Activated naive CD4-positive, alpha-beta T cell treated with anti-CD3 and anti-CD28 coated beads for 36 hours (primary cell): ENCODE measurements at places on chromosomes 16 and 17. TPM values are rescaled to one million over a fixed set of nuclear protein-coding genes. Genes with fewer than 3 reads are reported as not detected.

GRCh38 chr17:30414486-30414885 is 35.8 kb downstream of the CPD start:
- no peak for DNase-seq

The DOC2A gene
- 0.64 TPM for total RNA-seq

The OMG gene
- 0.10 TPM for total RNA-seq

DNA sequence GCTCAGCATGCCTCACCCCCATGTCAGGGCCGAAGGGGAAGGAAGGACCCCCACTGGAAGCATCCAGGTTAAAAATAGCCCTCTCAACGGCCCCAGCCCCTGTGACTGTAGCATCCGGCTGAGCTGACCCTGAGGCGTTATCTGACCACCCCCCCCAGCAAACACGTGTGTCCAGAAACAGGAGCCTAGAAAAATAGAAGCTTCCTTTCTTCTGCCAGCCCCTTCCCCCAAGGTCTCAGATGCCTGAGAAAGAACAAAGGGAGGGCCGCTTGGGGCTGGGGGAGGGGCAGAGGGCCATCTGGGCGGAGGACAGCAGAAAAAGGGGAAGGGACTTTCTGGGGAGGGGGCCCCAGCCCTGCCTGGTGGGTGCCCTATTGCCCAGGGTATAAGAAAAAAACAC is 55.8 kb downstream of the ACTG1 start:
- DNase-seq: no peak

- no peak for DNase-seq
Observed at GRCh38 chr16:49395021-49395420, 21.4 kb downstream of the C16orf78 start.

GRCh38 chr17:17344507-17345293 is 41.5 kb downstream of the NT5M start:
- no peak for DNase-seq

GRCh38 chr16:46857368-46857945 is 26.5 kb upstream of the C16orf87 start:
- DNase-seq: no peak

The SHCBP1 gene
- total RNA-seq: 41.8 TPM

The BRIP1 gene
- total RNA-seq: 12.0 TPM

GRCh38 chr16:13289515-13289914 is 388.1 kb downstream of the SHISA9 start:
- DNase-seq: no peak

The SDR42E2 gene
- 0.15 TPM for total RNA-seq

GRCh38 chr17:73943416-73944110 is 259.9 kb upstream of the RPL38 start:
- DNase-seq: no peak

DNA sequence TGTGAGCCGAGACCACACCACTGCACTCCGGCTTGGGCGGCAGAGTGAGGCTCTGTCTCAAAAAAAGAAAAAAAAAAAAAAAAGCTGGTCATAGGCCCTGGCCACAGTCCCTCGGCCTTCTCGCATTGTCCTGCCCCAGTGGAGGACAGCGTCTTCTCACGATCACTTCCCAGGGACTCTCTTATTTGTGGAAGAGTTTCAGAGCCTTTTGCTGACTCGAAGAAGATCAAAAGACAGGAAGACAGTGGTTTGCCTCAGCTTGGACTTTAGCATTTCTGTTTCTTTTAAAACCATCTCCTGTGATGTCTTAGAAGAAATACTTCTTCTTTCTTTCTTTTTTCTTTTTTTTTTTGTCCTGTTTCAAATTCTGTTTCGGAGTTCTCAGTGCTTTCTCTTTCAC is 210.0 kb downstream of the FTO start:
- peak; percentile 6 for DNase-seq

- DNase-seq: no peak
Observed at GRCh38 chr17:61659437-61659836, 68.4 kb upstream of the NACA2 start.

- peak; percentile 73 for DNase-seq
Observed at GRCh38 chr16:1379304-1380076, 27.8 kb downstream of the GNPTG start.

The CA5A gene
- not detected for total RNA-seq

GRCh38 chr17:57284984-57285646 is 28.8 kb downstream of the MSI2 start:
- DNase-seq: peak; percentile 65

DNA sequence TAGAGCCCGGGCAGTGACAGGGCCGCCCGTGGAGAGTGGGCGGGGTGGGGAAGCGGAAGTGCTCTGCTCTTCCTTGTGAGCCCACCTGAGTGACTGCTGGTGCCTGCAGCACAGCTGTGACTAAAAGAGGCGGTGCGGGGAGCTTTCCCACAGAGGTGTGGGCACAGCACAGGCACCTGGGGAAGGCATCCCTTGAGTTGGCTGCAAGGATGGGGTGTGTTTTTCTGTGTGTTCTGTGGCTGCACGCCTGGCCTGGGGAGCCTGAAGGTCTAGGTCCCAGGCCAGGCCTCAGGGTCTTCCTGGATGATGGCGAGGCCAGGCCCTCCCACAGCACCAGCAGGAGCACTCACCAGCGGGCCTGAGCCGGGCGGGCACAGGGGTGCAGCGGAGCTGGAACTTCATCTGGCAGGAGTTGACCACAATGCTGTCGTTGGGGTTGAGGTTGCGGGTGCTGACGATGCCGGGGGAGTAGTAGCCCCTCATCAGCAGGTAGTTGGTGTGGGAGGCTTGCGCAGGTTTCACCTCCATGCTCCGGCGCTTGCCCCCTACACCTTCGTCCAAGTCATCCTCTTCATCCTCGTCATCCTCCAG is 67.1 kb downstream of the IL21R start:
- DNase-seq: no peak

DNA sequence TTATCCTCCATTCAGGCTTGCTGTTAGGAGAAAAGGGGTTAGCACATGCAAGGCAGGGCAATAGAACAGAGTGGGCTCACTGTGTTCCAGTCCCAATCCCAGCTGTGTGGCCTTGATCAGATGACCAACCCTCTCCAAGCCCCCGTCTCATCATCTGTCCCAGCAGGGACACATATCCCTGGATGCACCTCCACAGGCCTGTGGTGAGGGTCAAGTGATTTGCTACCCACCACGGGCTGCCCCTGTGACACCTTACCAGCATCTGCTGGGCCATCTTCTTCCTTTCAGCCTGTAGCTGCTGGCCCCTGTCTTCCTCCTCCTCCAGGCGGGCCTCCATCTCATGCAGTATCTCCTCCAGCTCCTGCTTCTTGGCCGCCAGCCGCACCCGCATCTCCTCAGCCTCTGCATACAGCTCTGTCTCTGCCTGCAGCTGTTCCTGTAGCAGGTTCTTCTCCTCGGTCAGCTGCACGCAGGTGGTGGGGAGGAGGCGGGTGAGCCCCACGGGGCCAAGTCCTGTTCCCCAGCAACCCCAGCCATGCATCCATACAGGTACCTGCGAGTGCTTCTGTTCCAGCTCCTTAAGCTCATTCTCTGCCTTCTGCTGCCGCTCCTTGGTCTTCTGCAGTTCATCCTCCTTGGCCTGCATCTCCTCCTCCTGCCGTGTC is 91.3 kb downstream of the NDE1 start:
- no peak for DNase-seq

DNA sequence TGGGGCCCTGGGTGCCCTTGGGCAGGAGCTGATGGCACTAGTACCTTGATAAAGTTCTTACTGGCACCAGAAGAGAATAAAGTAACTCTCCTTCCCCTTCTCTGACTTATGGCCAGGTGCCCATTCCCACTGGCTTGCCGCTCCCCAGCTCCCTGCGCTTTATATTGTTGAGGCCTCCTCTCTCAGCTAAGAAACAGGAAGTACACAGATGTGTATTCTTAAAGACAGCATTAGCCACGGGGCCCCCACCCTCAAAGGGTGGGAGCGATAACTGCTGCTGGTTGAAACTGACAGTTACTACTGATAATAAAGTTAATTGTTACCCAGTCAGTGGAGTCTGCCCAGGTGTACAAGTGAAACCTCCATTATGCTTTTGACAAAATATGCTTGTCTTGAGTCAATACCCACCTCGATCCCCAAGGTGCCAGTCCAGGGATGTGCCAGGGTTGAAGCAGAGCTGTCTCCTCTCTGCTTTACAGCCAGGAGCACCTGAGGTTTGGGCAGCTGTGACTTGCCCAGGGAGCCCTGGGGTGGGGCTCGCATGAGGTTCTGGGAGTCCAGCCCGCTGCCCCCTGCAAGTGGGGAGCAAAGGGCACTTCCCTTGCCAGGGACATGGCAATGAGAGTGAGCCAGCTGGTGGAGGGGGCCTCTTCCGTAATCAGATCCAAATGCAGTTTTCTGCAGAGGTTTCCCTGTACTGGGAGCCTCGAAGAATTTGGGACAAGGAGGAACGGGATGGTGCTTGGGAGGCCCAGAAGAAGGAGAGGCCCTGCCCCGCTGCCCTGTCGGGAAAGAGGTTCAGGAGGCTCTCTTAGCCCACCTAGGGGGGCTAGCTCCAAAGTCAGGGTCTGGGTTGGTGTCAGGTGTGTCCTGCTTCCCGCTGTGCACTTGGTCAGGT is 5.4 kb upstream of the CLDN9 start:
- no peak for DNase-seq

DNA sequence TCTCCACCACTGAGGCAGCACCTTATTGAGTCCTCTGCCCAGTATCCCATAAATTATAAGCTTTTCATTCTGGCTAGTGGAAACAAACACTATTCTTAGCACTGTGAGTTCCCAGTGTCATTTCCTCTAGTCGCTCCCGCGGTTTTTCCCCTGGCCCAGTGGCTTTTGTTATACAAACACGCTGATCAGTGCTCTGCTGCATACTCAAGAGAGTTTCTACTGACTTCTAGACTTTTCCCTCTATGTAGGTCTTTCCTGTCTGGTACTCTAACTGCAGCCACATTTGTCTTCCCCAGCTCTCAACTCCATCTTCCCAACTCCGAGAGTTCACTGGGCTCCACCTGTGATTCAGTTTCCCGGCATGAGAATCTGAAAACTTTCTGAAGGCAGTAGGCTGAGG is 556.6 kb upstream of the SALL1 start:
- DNase-seq: no peak

DNA sequence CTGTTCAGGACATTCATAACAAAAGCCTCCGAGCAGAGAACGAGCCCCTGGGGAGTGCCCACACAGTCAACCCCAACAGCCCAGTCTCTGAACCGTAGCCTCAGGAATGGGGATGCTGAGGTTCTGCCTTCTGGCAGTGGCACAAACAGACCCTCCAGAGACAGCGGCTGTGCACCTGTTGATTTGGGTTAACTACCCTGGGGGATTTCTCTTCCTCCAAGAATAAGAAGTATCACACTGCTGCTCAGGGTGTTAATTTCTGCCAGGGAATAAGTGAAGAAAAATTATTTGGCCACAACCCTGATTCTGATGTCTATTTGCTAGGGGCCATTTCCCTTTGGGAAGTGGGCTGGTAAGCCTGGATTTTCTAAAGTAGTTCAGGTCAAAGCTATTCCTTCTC is 51.0 kb upstream of the PIRT start:
- no peak for DNase-seq

- DNase-seq: peak; percentile 67
Observed at GRCh38 chr17:73956595-73957465, 246.6 kb upstream of the RPL38 start.

- DNase-seq: peak; percentile 52
Observed at GRCh38 chr17:63275318-63275970, 170.7 kb downstream of the CYB561 start.

GRCh38 chr16:86490859-86491639 is 19.3 kb upstream of the FOXF1 start:
- DNase-seq: no peak

GRCh38 chr17:44308320-44308818 is at the start of gene RUNDC3A:
Gene RUNDC3A, plus strand, starts transcription at chr17:44308601. Its CDS starts 232 bp downstream, at chr17:44308833.
- DNase-seq: peak; percentile 84

- no peak for DNase-seq
Observed at GRCh38 chr17:77313831-77314230, 173.1 kb downstream of the SEC14L1 start.

The ZNF287 gene
- 5.1 TPM for total RNA-seq

GRCh38 chr17:82444284-82444893 is 6.2 kb downstream of the CYBC1 start:
- DNase-seq: no peak

- no peak for DNase-seq
Observed at GRCh38 chr17:10072556-10073425, 125.6 kb downstream of the GAS7 start.

DNA sequence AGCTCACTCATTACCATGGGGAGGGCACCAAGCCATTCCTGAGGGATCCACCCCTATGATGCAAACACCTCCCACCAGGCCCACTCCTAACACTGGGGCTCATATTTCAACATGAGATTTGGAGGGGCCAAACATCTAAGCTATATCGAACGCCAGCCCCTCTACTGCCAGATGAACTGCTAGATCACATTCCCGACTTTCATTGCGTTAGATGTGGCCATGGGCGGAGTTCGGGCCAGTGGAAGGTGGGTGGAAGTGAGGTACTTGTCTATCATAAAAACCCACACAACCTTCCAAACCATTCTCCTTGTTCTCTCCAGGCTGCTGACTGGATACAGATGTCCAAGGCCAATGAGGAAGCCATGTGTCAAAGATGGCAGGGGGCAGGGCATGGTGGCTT is 27.0 kb upstream of the ANKRD40CL start:
- no peak for DNase-seq

- no peak for DNase-seq
Observed at GRCh38 chr17:44334727-44335126, 10.1 kb upstream of the SLC25A39 start.

DNA sequence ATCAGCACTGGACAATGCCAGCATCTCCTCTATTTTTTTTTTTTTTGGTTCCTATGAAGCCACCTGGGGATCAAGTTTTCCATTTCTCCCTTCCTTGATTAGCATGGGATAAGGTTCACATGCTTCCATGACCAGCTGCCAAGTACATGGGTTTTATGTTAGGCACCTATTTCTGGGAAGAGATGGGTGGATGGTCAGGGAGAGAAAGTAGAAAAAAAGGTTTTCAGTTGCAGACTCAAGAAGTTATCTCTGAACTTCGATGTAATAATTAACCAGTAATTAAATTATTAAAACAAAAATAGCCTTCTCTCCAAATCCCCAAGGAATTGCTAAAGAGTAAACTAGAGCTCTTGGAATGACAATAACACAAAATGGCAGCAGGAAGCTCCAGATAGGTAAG is 164.9 kb upstream of the MAF start:
- no peak for DNase-seq

GRCh38 chr16:66580605-66581209 is 1.4 kb downstream of the CMTM2 start:
- no peak for DNase-seq

- DNase-seq: peak; percentile 78
Observed at GRCh38 chr17:17568772-17569195, 22.7 kb downstream of the PEMT start.

GRCh38 chr17:8420041-8420934 is 15.4 kb upstream of the NDEL1 start:
- no peak for DNase-seq

DNA sequence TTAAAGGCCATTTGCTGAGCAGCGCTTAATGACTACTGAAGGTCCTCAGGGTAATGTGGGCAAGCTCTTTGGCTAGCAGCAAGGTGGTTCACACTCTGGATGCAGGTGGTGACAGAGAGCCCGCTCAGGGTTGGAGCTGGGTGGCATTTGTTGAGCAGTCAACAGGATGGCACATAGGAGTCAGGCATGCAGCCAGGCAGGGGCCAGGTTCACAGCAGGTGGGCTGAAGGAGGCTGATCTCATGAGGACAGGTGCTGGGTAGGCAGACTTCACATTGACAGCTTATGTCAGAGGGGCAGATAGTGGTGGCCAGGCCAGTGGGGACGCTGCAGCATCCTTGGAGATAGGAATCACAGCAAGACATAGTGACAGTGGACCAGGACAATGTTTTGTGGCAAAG is 4.5 kb downstream of the KRTAP3-1 start:
- DNase-seq: no peak
